Epithelial cell of proximal tubule (primary cell): ENCODE measurements at places on chromosomes 1 and 21.

GRCh38 chr1:159786966-159787365, 6.2 kb downstream of the DUSP23 start:
- no peak for DNase-seq

GRCh38 chr1:174393885-174394284, 53.9 kb upstream of the GPR52 start:
- no peak for DNase-seq

DNA sequence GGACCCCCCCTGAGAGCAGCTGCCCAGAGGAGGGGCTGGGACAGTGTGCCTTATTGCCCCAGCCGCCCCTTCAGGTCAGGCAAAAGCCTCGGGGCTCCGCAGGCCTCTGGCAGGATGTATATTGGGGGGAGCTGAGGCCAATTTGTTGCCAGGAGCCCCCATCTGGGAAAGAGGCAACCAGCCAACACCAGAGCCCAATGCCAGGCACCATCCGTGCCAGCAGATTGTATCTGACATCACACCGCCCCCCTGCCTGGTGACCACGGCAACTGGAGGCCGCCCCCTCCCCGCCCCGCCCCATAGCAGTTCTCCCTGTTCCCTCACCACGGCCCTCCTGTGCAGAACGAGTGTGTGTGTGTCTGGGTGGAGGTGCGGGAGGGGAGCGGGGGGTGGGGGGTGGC, 3.6 kb upstream of the PLEKHG5 start:
- DNase-seq, result no peak

GRCh38 chr1:183632964-183633363, 2.6 kb downstream of the ARPC5 start:
- no peak for DNase-seq

- DNase-seq, result no peak
Observed at GRCh38 chr1:118303534-118303933, 118.5 kb upstream of the SPAG17 start.

- DNase-seq, result no peak
Observed at GRCh38 chr1:116232989-116233514, 121.9 kb downstream of the MAB21L3 start.
